Hypothalamus (tissue), 51 donors: ENCODE measurements at places on chromosomes 3 and 15.

DNA sequence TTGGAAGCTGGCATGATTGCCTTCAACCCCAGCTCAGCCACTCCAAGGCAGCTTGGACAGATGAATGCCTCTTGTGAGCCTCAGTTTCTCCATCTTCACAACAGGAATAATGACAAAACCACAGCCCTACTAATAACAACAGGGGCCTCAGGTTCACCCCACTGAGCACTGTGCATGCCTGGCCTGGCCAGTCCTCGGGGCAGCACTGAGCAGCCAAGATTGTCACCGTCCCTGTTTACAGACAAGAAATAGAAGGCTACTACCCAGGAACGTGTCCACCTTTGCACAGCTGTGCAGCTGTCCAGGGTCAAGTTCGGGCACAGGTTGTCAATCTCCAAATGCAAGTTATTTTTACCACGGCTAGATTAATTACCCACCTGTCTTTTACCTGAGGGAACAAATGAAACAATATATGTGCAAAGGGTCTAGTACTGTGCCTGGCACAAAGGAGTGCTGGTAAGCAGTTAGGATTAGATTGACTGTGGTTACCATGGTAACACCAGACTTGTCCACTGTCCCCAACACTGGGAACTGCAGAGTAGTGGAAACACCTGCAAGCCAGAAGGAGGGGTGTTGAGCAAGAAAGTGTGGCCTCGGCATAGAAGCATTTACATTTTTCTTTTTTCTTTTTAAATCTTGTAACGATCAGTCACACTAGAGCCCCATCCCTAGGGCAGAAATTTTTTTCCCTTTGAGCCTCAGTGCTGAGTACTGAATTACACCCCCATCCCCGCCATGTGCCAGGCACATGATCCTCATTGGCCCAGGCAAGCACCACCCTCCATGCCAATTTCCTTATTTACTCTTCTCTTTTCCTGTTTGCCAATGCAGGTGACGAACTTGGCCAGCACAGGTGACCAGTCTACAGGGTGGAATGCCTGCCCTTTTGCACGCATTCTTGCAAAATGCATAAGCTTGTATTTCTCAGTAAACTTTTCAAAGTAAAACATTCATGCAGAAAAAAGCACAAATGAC is 66.3 kb upstream of the SLC6A6 start:
- no peak for DNase-seq

DNA sequence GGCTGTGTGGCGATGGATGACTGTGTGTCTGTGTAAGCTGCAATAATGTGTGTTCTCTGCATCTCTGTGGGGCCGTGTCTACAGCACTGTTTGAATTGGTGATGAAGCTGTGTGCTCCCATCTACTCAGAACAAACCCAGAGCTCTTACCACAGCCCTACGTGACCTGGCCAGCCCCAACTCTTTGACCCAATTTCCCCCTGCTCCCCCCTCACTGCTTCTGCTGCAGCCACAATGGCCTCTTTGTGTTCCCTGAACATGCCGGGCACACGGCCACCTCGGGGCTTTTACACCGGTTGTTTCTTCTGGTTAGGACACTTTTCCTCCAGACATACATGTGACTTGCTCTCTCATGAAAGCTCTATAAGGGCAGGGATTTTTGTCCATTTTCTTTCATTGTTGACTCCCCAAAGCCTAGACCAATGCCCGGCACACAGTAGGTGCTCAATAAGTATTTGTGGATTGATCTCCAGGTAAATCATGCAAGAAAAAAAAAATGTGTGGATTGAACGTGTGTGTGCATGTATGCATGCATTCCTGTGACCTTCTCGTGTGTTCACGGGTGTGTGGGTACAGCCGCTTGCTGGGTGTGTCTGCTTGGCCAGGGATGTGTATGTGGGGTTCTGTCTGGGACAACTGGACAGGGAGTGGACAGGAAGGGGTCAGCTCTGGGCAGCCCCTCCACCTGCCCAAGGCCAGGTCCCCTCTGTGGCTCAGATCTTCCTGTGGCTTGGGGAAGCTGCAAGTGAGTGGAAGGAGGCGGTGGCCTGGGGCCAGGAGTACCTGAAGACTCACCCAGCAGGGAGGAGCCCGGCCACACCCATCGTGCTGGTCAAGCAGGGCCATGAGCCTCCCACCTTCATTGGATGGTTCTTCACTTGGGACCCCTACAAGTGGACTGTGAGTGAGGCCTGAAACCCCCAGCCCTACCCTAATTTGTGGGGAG is 14.8 kb downstream of the VILL start:
- peak; percentile 77 for DNase-seq

GRCh38 chr15:67184208-67184925 is 70.1 kb downstream of the AAGAB start:
- DNase-seq = no peak

DNA sequence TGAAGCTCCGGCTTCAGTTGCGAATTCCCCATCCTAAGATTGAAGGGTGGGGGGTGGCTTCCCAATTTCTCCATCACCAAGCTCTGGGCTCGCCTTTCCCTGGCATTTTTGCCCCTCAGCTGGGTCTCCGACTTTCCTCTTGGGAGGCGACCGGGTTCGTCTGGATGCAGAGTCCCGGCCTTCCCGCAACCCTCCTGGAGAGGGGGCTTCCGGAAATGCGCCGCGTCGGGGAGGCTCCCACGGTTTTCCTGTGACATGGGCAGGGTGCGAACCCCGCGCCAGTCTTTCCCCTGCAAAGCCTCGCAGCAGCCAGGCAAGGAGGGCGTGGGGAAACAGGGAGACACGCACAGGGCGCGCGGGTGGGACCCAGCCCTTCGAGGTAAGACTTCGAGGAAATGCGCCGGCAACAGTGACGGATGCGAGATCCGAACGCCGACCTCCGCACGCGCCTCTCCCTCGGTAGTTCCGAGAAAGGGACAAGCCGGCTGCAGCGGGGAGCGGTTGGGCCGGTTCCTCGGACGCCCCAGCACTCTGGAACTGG is 466 bp upstream of the HCN4 start:
- DNase-seq = no peak

DNA sequence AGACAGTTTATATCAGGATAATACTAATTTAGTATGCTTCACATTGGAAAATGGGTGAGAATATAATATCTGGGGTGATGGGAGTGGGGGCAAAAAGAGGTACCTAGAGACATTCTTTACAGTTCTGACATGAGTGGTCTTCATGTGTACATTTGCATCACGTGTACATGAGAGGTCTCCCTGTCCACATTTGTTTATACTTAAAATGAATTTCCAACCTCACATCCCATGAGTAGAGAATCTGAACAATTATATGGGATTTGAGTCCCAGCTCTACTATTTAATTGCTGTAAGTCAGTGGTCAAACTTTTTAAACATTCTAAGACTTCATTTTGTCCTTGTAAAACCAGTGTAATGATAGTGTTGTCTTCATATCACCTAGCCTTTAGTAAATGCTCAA is 408.4 kb downstream of the NAALADL2 start:
- DNase-seq = no peak

GRCh38 chr3:182920515-182921084 is 59.7 kb downstream of the DCUN1D1 start:
- DNase-seq = no peak
